ENCODE measurements at places on chromosomes 11 and 22.

DNA sequence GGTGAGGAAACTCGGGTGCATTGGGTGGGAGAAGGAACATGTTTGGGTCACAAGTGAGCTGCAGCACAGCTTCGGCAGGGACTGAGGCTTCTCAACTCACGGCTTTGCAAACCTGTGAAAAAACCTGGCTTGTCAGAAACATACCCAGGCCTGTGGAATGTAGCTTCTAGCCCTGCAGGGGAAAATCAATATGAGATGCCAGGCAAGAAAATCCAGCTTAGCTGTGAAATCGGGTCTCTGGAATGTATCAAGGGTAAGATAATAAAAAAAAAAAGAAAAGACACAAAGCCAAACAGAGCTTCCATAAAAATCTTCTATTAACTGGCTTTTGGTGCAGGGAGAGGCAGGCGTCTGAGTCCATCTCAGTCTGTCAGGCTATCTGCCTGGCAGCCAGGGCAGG, 28.5 kb downstream of the UQCR10 start:
- ATAC-seq = no peak

- ATAC-seq = no peak
Observed at GRCh38 chr11:119490253-119491006, 67.5 kb upstream of the THY1 start.

GRCh38 chr11:60077981-60078380, 10.5 kb upstream of the MS4A2 start:
- no peak for ATAC-seq

DNA sequence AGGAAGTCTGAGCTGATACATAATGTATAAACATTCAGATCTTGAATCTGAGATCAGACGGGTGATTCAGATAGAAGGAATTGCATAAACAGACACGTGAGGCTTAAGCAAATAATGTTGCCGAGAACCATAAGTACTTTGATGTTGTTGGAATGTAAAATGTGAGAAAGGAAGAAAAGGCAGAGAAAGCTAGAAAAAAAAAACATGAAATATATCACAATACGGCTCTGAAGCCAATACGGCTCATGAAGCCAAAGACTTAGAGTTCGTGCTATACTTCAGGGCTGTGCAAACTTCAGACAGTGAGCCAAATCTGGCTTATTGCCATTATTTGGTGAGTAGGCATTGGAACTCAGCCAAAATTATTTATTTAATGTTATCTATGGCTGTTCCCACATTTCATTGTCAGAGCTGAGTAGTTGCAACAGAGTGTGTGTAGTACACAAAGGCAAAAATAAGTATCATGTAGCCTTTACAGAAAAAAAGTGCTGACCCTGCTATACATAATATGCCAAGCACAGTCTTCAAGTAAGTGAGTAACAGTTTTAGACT, 673.3 kb downstream of the CNTN5 start:
- ATAC-seq = no peak

GRCh38 chr11:12717851-12718291, 43.6 kb downstream of the TEAD1 start:
- no peak for ATAC-seq

DNA sequence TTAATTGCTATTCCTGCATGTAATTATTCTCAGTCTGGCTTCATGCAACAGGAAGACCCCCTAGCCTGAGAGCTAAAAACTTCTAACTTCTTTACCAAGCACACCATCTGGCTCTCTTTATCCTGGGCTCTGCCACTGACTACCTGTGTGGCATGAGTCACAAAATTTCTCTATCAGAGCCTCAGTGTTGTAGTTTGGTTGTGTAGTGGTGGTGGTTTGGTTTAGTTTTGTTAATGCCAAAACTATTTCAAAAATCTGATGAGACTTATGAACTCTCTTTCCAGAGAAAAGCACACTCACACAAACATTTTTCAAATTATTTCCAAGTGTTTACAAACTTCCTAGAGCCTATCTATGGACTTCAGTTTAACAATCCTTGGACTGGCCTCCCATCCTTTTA, 7.5 kb upstream of the IL17RA start:
- peak; percentile 31 for ATAC-seq

DNA sequence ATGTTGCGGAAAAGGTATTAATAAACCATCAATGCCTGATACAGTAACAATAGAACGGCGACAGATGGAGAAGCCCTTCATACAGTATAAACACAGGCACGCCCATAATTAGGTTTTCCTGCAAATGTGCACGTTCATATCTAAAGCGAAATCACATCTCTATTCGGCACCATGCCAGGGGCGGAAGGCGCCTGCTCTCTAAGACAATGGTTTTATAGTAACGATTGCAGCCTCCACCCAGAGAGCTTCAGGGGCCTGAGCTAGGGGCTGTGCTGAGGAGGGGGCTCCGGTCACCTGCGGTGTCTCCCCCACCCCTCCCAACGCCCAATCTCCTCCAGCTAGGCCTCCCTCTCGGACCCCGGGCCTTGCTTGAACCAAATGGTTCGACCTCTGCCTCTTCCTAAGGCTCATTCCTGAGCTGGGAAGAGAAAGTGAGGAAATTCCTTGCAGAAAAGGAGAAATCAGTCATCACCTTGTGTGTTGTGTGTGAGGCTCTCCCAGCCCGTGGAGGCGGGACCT, 9.6 kb downstream of the KRTAP5-5 start:
- ATAC-seq = peak; percentile 58

- no peak for ATAC-seq
Observed at GRCh38 chr11:31026315-31026714, 343.2 kb downstream of the DCDC1 start.

- ATAC-seq = no peak
Observed at GRCh38 chr11:95144313-95145235, 54.9 kb downstream of the ENDOD1 start.

- no peak for ATAC-seq
Observed at GRCh38 chr11:68160100-68160695, 39.0 kb upstream of the CHKA start.

DNA sequence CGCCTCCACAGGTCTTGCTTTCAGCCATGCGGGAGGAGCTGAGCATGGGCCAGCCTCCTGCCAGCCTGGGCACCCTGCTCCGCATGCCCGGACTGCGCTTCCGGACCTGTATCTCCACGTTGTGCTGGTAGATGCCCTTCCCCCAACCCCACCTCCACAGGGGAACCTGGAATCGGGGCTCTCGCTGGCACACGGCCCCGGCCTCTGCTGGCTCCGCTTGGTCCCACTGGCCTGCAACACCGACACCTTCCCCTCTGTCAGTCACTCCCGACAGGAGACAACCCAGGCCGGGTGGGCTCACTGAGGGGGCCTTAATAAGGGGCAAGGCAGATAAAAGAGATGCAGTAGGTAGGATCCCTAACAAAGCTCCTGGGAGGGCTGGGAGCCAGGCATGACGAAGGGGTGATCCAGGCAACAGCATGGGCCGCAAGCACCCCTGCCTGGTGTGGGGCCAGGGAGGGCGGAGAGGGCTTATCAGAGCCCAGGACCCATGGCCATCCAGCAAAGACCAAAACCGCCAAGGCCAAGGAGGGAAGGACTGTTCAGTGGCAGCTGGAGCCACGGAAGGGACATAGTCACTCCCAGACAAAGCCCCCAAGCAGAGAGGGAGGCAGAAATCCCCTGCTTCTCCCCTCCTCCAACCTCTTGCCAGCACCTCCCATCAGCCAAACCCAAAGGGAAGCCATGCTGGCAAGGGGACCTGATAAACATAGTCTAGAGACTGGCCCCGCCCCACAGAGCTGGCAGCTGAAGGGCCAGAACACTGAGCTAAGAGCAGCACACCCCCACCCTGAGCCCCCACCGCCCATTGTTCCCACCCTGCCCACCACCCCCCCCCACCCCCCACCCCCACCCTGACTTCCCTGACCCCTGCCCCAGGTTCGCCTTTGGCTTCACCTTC, 8.0 kb downstream of the SLC22A12 start:
- no peak for ATAC-seq

GRCh38 chr11:62150887-62151736, 27.3 kb downstream of the INCENP start:
- no peak for ATAC-seq

- ATAC-seq = no peak
Observed at GRCh38 chr11:44424841-44425240, 114.9 kb upstream of the ALX4 start.

GRCh38 chr11:70129051-70129592, 51.0 kb downstream of the ANO1 start:
- ATAC-seq = no peak

DNA sequence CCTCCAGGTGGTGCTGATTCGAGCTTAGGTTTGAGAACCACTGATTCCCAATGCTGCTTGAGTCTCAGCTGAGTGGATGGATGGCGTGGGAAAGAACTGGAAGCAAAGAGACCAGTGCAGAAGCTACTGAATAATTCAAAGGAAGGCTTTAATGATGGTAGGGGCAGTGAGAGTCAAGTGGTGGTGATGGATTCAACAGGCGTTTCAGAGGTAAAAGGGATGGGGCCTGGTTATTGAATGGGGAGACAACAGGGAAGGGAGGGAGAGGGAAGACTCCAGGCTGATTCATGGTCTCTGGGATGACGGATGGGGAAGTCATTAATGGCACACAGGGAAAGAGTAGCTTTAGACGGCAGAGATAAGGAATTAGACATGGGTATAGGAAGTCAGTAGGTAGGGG, 104.3 kb upstream of the TBCEL start:
- ATAC-seq = no peak

GRCh38 chr11:95074792-95075563, 8.3 kb downstream of the SRSF8 start:
- no peak for ATAC-seq

- ATAC-seq = no peak
Observed at GRCh38 chr11:61607920-61608599, 27.2 kb upstream of the SYT7 start.

- ATAC-seq = peak; percentile 95
Observed at GRCh38 chr11:66466225-66467033, at the start of gene PELI3. Gene PELI3, plus strand, starts transcription at chr11:66466905. Its CDS starts 1,224 bp downstream, at chr11:66468129.

- ATAC-seq = no peak
Observed at GRCh38 chr11:101497291-101497690, 86.5 kb downstream of the TRPC6 start.

DNA sequence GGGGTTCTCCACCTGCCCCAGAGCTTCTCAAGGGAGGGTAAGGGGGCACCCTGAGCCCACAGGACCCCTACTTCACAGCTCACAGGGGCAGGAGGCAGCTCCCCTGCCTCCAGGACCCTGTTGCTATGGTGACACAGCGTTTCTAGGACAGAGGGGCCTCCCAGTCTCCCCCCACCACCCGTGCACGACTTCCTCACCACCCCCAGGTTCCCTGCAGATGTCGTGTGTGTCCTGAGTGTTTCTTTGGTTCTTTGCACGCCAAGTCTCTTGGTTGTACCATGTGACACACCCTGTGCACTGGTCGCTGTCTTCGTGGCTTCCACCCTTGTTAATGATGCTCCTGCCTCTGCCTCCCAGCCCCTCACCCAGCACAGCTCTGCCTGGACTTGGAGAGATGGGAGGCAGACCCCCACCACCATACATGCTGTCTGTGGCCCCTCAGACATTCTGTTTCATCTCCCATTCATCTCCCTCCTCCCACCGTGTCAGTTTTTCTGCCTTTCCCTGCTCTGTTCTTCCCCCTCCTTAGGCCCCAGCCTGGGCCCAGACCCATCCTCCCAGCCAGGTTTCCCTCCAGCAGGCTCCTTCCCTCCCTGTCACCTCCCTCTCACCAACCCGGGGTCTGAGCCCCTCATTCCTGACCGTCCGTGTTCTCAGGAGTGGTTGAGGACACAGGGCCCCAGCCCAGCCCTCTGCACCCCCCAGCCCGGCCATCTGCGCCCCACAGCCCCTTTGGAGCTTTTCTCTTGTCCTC, 24.5 kb upstream of the RAB1B start:
- ATAC-seq = no peak

GRCh38 chr11:29282088-29282487, 734.7 kb downstream of the KCNA4 start:
- ATAC-seq = peak; percentile 95

DNA sequence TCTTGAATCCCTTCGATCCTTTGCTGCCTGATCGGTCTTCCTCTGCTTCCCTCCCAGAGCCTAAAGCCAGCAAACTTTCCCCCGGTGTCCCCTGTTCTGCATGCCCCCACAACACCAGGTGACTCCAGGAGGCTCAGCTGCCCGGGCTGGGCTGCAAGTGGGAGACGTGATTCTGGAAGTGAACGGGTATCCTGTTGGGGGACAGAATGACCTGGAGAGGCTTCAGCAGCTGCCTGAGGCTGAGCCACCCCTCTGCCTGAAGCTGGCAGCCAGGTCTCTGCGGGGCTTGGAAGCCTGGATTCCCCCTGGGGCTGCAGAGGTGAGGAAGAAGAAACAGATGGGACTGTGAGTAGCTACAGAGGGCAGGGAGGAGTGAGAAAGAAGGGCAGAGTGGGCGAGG, 3.6 kb downstream of the NHERF4 start:
- no peak for ATAC-seq

DNA sequence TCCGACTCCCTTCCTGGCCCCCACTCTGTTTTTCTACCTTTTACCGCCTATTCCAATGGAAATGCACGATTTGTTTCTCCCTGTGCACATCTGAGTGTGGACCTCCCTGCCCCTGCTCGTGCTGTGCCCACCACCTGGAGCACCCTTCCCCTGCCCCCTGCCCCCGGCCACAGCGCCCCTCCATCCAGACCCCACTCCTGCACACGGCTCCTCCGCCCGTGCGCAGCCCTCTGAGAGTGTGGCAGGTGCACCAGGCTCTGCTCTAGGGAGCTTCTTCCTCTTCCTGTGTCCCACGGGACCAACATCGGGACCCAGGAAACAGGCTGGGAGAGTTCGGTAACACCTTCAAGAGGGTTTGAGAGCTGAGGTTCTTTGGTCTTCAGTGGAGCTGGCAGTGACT, 62.9 kb downstream of the LRP5 start:
- ATAC-seq = no peak
